Stimulated activated CD4-positive, alpha-beta T cell treated with anti-CD3 and anti-CD28 coated beads, TNF-alpha, amount 100 ng/mL, for 4 hours (primary cell): ENCODE measurements at places on chromosomes 2 and 18.

DNA sequence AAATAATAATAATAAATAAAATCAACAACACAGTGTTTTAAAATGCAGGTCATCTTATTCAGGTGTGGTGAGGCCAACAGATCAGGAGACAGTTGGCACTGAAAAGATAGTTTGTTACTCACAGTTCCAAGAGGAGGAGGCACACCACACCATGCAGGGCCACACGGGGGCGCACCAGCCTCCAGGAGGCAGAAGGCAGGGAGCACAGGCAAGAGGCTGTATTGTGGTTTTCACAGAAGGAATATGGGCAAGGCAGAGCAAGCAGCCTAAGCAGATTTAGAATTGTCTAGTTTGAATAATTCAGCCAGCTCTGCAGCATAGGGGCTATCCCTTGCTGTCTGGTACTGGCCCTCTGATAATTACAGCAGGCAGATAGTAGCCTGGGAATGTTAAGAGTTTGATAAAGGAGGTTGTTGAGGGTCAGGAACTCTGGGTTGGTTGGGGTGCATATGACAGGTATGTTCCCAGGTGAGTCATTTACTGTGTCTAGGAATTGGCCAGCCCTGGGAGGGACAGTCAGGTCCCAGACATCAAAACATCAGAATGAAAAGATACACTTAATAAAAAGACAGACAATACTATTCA, 31.3 kb downstream of the KIAA2012 start:
- no peak for DNase-seq

GRCh38 chr2:203688798-203689197, 17.6 kb upstream of the CD28 start:
- DNase-seq, result no peak

GRCh38 chr2:234806818-234807217, 145.0 kb upstream of the SH3BP4 start:
- DNase-seq, result no peak

GRCh38 chr2:112758711-112759110, 5.7 kb downstream of the CKAP2L start:
- DNase-seq, result no peak

DNA sequence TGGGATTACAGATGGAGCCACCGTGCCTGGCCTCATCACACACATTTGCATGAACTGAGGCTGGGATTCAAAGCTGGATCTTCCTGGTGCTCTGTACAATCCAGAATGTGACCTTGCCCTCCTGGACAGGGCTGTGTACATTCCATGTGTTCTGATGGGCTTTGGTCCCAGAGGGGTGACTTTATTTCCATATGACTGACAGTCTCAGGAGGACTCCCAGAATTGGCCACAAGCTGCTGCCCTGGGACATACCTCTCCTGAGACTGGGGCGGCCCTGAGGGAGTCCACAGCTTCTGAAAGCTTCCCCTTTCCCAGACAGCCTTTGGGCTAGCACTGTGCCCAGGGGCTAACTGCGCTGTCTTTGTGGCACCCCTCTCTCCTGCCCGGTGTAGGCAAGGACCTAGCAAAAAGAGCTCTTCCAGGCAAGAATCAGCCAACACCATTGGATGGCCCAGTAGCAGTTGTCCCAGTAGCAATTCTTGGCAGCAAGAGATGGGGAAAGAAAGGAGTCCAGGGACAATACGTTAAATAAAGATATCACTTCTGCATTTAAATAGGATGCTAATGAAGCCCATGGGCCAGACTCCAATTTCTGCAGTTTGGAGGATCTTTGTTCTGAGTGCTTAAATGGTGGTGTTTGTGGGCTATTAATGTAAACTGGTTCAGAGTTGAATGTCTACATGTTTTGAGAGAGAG, 26.4 kb upstream of the ZNF532 start:
- DNase-seq, result no peak

DNA sequence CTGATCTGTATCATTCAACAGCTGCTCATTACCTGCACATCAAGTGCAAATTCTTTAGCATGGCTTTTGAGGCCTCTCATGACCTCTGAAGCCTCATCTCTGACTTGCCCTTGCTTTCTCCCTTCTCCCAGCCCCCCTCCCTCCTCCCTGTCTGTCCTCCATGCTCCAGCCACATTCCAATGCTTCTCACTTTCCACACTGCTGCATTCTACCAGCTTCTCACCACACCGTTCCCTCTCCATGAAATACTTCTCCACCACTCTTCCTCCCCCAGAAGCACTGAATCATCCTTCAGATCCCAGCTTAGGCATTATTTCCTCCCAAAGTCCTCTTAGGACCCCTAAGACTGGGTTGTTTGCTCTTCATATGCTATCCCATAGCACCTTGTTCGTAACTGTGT, 26.9 kb downstream of the GCG start:
- DNase-seq, result no peak

GRCh38 chr2:223587301-223587700, 14.9 kb downstream of the SCG2 start:
- DNase-seq, result no peak

- no peak for DNase-seq
Observed at GRCh38 chr2:199810422-199811171, 40.4 kb downstream of the FTCDNL1 start.

DNA sequence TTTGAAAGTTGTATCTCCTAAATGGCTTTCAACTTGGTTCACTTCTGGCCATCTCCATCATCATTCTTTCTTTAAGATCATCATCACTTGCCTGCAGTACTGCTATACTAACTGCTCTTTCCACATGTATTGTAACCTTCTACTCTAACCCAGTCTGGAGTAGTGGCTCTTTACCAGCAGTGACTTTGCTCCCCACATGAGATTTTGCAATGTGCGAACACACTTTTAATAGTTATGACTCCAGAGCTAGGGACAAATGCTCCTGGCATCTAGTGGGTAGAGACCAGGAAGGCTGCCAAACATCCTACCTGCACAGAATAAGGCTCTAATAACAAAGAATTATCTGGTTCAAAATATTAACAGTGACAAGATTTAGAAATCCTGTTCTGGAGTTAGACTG, 243.8 kb downstream of the XIRP2 start:
- DNase-seq, result no peak

DNA sequence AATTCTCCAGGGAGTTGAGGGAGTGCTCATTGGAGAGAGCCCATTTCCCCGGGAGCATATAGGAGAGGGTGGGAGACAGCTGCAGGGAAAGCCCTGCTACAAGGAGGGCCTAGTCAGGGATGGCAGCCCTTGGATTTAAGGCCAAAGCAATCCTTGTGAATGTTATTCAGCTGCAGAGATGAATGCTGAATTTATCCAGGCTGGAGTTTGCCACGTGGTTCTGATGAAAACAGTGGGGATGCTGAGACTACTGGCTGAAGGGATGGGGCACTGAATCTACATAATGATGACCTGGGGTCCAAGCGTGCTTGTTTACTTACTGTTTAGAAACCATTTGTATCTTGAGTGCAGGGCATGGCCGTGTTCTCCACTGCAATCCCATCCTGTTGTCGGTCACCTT, 35.6 kb upstream of the RNF149 start:
- DNase-seq, result no peak

- no peak for DNase-seq
Observed at GRCh38 chr18:78583739-78584458, 395.7 kb upstream of the SALL3 start.

DNA sequence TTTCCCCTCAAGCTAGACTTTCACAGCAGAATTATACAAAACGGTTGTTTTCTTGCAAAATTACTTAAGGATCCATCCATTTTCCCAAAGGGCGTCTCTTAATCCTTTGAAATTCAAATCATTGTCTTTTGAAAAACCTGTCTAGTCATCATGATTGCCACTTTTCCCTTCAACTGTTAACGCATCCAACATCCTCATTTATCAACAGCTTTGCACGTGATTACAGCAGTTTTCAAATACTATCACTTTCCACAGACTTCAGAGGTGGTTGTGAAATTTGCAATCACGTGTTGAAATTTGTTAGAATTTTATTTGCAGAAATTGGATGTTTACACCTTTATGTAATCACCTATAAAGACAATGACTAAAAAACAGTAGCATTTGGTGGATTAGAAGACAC, 304.4 kb upstream of the SLC39A10 start:
- DNase-seq, result no peak

DNA sequence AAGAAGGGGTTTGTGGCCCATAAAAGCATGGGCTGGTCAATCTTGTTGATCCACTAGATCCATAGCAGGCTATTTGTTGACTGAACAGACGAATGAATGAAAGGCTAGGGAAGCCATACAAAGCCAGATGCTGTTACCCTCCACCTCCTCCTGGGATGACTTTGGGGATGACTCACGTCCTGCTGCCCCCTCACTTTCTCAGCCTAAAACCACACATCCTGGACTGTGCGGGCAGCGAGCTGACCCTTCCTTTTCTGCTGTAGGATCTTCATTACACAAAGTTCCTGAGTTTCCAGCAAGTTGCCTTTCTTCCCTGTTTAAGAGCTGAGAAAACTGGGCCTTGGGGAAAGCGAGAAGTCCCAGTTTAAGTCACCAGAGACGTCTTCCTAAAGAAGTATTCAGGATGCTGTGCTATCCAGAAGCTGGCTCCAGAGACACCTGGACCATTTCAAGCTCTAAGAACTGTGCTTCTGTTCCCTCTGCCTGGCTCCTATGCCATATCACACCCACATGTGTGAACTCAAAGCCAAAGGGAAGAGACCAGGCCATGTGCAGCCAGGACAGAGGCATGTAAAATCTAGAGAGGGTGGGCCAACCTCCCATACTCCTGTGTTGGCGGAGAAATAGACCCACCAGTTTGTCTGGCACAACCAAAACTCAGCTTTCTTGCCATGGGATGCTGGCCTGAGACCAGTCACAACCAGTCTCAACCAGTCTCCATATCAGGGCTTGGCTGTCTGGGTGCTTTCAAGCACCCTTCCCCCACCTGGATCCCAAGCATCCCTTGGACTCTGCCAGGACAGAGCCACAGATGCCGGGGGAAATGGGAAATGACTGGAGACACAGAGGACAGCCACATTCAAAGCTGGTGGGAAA, 4.7 kb upstream of the SLC20A1 start:
- no peak for DNase-seq

DNA sequence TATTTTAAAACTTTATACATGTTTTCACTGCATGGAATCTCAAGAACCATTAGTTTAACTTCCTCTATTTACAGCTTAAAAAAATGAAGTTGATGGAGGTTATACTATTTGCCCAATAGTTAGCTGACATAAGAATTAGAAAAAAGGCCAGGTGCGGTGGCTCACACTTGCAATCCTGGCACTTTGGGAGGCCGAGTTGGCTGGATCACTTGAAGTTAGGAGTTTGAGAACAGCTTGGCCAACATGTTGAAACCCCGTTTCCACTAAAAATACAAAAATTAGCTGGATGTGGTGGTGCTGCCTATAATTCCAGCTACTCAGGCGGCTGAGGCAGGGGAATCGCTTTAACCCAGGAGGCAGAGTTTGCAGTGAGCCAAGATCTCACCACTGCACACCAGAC, 125.1 kb upstream of the CDH19 start:
- DNase-seq, result no peak

DNA sequence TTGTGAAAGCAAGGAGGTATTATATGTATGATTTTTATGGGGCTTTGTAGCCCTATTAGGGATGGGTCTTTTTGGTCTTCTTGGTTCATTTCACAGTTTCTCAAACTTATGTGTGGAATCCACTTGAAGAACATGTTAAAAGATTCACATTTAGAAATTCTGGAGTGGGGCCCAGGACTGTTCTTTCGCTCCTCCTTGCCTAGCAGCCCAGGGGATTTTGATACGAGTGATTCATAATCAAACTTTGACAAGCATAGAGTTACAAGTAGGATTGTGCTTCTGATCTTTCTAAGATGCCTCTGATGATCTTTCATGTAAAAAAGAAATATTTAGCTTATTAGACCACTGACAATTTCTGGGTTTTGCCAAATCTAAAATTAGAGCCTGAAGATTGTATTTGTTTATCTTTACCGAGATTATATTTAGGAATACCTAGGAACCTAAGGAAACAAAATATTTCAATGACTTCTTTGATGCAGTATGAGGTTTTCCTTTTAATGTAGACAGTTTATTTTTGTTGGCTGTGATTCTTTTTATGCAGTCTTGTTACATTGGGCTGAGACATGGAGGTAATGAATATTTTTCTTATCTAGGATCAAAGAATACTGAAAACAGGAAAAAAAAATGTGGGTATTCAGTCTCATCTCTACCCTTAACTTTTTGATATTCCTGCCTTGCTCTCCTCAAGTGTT, 324.0 kb downstream of the PARD3B start:
- no peak for DNase-seq
